Activated T-helper 17 cell treated with anti-CD3 and anti-CD28 coated beads, Interleukin-2, amount 50 U/mL, for 72 hours (primary cell): ENCODE measurements at places on chromosomes 3 and 15. TPM values are rescaled to one million over a fixed set of nuclear protein-coding genes. Genes with fewer than 3 reads are reported as not detected.

- no peak for ATAC-seq
Measured at GRCh38 chr3:134846911-134847317, 51.9 kb downstream of the EPHB1 start.

DNA sequence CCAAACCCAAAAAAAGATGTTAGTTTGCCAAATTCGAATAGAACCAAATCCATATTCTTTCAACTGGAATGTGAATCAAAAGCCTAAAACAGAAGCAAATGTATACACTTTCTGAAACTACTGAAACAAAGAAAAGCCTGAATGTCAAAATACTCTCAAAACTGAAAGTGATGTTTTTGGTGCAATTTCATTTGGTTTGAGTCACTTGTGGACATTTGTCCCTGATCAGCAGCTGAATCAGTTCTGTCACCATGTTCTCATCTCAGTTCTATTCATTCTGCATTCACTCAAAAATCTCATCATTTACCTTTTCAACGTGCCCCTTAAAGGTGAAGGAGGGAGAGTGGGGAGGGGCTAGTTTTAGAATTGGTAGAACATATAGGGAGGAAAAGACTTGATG, 266.8 kb downstream of the ABHD5 start:
- no peak for ATAC-seq

- peak; percentile 34 for ATAC-seq
Measured at GRCh38 chr3:58899953-58900298, 149.9 kb downstream of the CFAP20DC start.

GRCh38 chr3:138206196-138206595, 19.1 kb downstream of the ARMC8 start:
- no peak for ATAC-seq

DNA sequence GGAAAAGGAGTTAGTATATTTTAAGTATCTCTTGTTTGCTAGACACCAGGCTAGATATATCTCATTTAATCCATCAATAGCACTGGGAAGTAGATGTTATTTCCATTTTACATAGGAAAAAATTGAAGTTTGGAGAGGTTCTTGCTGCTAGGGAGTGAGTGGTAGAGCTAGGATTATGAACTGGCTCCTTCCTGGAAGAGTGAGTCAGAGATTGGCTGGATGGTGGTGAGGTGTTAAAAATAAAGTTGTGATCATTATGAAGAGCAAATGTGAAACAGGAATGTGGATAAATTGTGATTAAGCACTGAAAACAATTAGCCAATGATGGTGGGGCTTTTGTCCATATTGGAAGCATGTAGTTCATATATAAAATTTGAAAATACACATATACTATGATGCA, 234.2 kb downstream of the WNT5A start:
- ATAC-seq = no peak

GRCh38 chr3:44885618-44886017, 11.2 kb downstream of the TGM4 start:
- no peak for ATAC-seq

GRCh38 chr3:26202169-26202568, 412.3 kb downstream of the OXSM start:
- no peak for ATAC-seq

DNA sequence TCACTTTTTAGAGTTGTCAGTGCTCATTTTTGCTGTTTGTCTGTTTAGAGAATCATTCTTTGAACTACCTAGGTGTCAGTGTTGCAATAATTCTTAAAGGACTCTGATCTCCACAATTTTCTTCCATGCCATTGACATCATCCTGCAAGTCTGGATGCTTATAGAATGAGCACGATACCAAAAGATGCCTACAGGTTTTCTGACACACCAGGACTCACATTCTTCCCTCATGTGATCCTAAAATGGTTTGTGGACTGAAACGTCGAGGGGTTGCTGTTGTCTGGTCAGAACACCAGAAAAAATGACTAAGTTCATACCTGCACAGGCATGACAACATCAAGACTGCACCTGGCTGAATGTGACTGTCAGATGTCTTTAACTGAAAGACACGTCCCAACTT, 95.9 kb downstream of the SEMA5B start:
- ATAC-seq = no peak

- ATAC-seq = no peak
Measured at GRCh38 chr3:157573281-157573680, 70.1 kb upstream of the VEPH1 start.

- ATAC-seq = no peak
Measured at GRCh38 chr3:127902486-127902885, 12.5 kb upstream of the KBTBD12 start.

DNA sequence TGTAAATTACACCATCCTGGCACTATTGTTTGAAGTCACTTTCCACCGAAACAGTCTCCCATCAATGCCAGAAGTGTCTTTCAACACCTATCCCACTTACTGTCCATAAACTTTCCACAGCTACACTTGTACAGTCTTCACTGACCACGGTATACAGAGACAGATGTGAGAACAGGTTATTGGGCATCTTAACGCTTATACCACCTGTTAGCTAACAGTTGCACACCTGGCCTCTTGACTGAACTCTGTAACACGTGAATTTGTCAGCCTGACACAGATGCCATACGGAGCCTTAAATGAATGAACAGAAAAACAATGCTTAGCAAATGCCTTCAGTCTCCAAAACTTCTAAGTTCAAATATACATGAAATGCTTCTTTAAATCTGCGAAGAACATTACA, 440.5 kb downstream of the SHQ1 start:
- no peak for ATAC-seq

- ATAC-seq = no peak
Measured at GRCh38 chr3:111885578-111885977, 26.5 kb downstream of the PHLDB2 start.

DNA sequence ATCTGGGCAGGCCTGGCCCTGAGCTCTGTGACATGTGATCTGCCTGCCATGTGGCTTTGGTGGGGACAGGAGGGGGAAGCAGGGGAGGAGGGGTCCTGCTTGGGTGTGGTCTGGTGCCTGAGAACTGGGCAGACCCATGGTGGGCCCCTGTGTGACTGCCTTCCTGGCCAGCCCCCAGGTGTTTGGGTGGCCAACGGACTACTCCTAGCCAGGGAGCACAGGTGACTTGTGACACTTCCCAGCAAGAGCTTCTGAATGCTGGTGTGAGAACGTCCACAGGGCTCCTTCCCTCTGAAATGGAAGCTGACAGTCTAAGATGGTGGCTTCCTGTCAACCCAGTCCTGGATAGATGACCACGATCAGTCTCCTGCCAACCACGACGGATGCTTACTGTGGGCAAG, 136.1 kb upstream of the MEF2A start:
- no peak for ATAC-seq

GRCh38 chr3:73094129-73094528, 32.7 kb downstream of the EBLN2 start:
- ATAC-seq = no peak

DNA sequence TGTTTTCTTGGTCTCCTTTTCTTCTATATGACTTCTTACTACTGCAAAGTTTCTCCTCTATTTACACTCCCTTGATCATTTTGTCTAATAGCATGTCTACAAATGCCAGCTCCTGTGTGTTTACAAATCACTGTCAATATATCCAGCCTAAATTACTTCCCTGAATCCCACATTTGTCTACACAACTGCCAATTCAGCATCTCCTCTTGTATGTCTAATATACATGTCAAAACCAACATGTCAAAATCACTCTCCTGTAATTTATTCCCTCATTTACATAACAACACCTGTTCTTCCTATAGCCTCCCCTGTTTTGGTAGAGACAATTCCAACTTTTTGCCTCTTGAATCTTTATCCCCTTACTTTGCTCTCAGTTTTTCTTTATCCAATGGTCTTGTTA, 359.3 kb downstream of the PLOD2 start:
- no peak for ATAC-seq

- ATAC-seq = no peak
Measured at GRCh38 chr3:139480585-139480984, 4.3 kb upstream of the RBP2 start.

- ATAC-seq = no peak
Measured at GRCh38 chr3:143538577-143538981, 309.7 kb downstream of the SLC9A9 start.

- ATAC-seq = no peak
Measured at GRCh38 chr15:81968691-81969090, 77.1 kb downstream of the MEX3B start.

- peak; percentile 18 for ATAC-seq
Measured at GRCh38 chr15:65376767-65377104, 1.1 kb downstream of the IGDCC3 start.

DNA sequence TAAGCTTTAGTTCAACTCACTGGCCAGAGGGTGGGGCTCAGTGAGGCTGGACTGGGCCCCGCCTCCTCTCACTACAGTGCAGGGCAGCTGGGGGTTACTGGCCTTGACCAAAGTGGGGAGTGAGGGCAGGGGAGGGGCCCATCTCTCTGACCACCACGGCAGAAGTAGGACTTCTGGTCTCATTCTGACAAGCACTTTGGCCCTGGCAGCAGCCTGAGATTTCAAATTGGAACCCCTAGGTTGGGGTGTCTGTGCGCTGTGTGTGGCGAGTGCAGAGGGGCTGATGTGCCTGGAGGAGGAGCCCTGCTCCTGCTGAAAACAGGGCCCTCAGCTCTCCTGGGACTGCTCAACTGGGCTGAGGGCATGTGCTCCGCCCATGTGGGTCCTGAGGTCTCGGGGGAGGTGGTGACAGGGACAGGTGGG, 60.3 kb upstream of the RPL32 start:
- no peak for ATAC-seq

DNA sequence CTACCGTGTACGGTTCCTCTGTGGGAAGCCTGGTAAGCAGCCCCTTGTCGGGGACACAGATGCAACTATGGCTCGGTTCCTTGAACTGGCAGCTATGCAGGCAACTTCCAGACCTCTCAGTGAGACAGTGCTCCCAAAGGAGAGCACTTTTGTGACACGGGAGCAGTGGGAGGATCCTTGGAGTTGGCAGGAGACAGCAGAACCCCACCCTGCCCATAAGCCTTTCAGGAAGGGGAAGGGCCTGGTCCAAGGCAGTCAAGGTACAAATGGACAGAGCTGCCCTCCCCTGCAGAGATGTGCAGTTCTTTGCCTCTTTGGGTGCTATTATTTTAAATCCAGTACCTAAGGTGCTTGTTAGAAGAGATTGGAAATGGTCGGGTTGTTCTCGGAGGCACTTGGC, 94.5 kb downstream of the MESD start:
- no peak for ATAC-seq

GRCh38 chr3:88596451-88596850, 446.7 kb downstream of the C3orf38 start:
- no peak for ATAC-seq

- ATAC-seq = no peak
Measured at GRCh38 chr3:81395739-81396513, 365.5 kb downstream of the GBE1 start.

GRCh38 chr15:94253742-94254141, 22.4 kb downstream of the MCTP2 start:
- peak; percentile 50 for ATAC-seq

GRCh38 chr3:45273681-45274515, 47.8 kb upstream of the TMEM158 start:
- ATAC-seq = no peak

GRCh38 chr3:112770032-112770626, 76.5 kb downstream of the CD200R1L start:
- peak; percentile 73 for ATAC-seq

- no peak for ATAC-seq
Measured at GRCh38 chr3:196141052-196141865, 59.4 kb upstream of the TFRC start.

- ATAC-seq = no peak
Measured at GRCh38 chr3:67288466-67289106, 290.5 kb downstream of the KBTBD8 start.

DNA sequence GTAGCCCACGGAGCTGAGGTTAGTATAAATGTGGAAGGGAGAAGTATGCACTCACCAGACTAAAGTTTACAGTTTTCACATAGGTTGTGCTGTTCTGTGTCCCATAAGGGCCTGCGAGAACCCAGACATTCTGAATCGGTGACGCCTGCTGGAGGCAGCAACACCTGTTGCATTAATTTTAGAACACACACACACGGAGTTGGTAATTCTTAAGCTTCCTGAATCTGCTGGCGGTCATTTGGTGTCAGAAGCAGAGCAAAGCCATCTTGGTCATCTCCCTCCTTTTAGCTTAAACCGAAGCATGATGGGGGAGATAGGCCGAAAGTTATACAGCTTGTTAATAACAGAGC, 41.1 kb upstream of the AP3B2 start:
- ATAC-seq = peak; percentile 27

GRCh38 chr15:80309769-80310384, 57.9 kb upstream of the CTXND1 start:
- no peak for ATAC-seq

GRCh38 chr15:90902040-90902839, 862 bp upstream of the MAN2A2 start:
- ATAC-seq = peak; percentile 78

- no peak for ATAC-seq
Measured at GRCh38 chr15:70632491-70633102, 130.8 kb downstream of the UACA start.

- ATAC-seq = no peak
Measured at GRCh38 chr3:39569095-39569494, 101.6 kb downstream of the MOBP start.

DNA sequence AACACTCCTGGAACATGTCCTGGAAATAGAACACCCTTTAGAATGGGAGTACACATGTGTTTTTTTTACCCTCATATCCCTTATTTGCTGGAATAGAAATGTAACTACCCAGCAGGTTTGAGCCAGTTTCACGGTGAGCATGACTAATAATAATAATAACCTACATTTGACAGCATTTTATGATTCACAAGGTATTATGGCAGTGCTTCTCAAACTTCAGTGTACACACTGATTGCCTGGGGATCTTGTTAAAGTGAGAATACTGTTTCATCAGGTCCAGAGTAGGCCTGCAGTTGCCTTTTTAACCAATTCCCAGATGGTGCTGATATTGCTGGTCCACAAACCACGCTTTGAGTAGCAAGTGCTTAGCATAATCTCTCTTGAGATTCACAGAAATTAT, 63.9 kb downstream of the NFKBIZ start:
- ATAC-seq = peak; percentile 75

- ATAC-seq = no peak
Measured at GRCh38 chr3:172799246-172799645, 48.7 kb downstream of the ECT2 start.

LRRC2 gene
- not detected for total RNA-seq

SNTN gene
- total RNA-seq = not detected

SNURF gene
- total RNA-seq = 4.9 TPM

TMCO5A gene
- total RNA-seq = not detected

ASB14 gene
- total RNA-seq = not detected

KNL1 gene
- 25.0 TPM for total RNA-seq

ALS2CL gene
- 5.2 TPM for total RNA-seq

ADGRG7 gene
- not detected for total RNA-seq

COL6A5 gene
- not detected for total RNA-seq

TUBGCP5 gene
- total RNA-seq = 18.7 TPM

C3orf49 gene
- total RNA-seq = not detected

P2RY13 gene
- total RNA-seq = not detected

PRR20G gene
- total RNA-seq = not detected

REC114 gene
- total RNA-seq = not detected
